Jurkat, Clone E6-1 (cell line): ENCODE measurements at places on chromosomes 16 and 17.
A peak's percentile ranks its signal among the peaks of the same experiment; 100 is the strongest.

GRCh38 chr17:280216-280615 lies 72.4 kb downstream of the RPH3AL start:
- DNase-seq = no peak

GRCh38 chr16:53886482-53887378 lies 182.8 kb downstream of the FTO start:
- no peak for DNase-seq

DNA sequence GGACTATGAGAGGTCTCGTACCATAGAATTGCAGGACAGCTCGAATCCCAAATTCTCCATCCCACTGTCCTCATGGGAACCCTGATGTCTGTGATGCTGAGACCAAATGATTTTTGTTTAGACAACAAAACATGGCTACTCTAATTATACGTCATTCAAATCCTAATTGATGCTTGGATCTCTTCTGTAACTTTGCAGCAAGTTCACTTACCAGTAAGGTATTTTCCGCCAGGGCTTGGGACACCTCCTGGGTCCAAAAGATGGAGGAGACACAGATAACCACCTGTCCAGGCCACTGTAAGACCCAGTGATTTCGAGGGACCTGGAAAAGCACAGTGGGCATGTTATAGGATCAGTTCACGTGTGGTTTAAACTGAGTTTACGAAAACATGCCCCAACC lies 92.8 kb downstream of the DNAH3 start:
- no peak for DNase-seq

DNA sequence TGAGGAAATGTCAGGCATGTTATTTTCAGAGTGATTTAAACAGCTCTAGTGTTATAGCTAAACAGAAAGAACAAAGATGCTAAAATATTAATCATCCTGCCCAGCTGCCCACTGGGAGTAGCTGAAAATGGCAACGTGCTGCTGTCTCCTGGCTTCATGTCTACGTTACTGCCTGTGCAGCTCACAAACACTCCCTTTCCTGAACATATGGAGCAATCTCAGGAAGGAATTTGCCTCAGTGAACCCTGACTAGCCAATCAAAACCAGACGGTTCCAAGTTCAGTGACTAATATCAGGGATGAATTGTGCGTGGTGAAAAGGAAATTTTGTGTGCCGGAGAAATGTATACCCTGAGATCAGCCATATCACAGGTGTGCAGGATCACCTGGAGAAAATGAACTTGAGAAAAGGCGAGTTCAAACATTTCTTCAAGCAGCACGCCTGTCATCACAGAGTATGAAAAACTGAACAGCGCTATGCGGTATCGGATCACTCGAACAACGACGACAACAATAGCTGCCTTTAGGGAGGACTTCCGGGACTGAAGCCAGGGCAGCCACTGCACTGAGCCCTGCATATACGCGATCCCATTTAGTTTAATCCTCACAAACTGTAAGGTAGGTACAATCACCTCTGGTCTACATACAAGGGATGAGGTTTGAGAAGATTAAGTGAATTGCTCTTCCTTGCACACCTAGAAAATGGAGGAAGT lies 110.3 kb downstream of the STX8 start:
- no peak for DNase-seq

- DNase-seq = no peak
These were observed 26.7 kb downstream of the VAC14 start for GRCh38 chr16:70774261-70774660.

- no peak for DNase-seq
These were observed 6.5 kb upstream of the OR2C1 start for GRCh38 chr16:3349175-3349574.

- DNase-seq = no peak
These were observed 230.4 kb downstream of the C16orf78 start for GRCh38 chr16:49603956-49604355.

DNA sequence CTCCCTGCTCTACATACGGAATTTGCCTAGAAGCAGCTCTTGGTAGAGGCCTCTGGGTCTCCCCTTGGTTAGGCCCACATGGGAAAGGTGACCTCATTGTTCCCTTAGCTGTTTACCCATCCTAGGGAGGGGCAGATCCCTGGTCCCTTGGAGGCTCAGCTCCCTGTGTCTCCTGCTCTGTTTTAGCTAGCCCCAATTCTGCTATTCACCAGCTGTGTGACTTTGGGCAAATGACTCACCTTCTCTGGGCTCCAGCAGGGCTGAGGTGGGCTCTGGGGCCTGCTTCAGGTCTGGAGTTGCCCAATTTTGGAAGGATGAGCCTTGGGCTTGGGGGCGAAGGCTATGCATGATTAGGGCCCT lies 3.9 kb downstream of the ABCC3 start:
- DNase-seq = no peak

- no peak for DNase-seq
These were observed 37.5 kb downstream of the ERCC4 start for GRCh38 chr16:13957197-13958078.

DNA sequence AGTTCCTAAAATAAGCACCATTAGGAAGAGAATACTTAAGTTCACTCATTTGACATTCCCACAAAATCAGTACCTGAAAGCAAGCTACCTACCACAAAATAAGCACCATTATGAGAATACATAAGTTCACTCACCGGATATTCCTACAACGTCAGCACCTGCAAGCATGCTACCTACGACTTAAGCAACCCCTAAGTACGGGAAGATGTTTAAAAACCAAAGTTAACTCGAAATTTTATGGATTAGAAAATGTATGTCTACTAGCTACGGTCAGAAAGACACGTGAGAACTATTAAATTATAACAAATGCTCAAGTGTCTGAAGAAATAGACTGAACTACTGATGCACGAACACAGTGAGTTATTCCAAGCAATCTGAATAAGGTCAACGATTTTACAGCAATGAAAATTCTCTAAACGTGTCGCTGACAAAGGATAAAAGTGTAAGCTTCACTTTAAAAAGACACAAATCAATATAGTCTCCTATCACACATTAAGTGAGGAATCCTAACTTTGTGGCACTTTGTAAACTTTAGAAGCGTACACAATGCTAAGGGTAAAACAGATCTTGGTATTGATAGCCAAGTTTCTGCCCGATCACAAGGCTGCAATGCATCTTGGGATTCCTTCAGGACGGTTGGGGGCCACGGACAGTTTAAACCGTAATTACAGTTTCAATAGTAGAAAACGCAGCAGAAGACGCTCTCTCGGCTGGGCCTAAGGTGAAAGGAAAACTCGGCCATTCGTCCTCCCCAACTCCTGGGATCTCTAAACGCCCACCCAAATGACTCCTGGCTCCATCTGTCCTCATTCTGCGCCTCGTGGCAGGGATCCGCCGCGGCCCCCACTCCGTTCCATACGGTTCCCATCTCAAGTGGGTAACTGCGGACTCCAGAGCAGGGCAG lies 1.3 kb downstream of the GSPT1 start:
- peak; percentile 28 for DNase-seq

DNA sequence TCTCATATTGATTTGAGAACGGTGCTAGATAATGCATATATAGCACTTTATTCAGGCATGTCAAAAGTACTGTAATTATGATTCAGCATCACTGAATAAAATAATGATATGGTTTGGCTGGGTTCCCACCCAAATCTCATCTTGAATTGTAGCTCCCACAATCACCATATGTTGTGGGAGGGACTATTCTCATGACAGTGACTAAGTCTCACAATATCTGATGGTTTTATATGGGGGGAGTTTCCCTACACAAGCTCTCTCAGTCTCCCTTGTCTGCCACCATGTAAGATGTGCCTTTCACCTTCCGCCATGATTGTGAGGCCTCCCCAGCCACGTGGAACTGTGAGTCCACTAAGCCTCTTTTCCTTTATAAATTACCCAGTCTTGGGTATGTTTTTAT lies 25.6 kb upstream of the LONP2 start:
- DNase-seq = no peak

GRCh38 chr17:50918933-50919296 lies 52.8 kb upstream of the TOB1 start:
- no peak for DNase-seq

DNA sequence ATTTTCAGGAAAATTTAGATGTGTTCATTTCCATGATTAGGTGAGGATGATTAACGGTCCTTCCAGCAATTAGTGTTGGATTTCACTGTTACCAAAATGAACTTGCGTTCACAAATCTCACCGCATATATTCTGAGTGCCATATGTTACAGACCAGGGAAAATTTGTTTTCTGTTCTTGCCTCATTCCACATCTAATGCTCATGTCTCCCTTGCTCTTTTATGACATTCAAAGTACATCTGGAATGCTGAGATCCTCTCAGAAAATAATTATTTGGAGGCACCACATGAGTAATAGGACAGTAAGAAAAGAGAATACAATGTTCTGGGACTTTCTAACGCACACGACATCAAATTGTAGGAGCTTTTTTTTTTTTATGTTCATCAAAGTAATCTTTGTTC lies 406.5 kb downstream of the SHISA9 start:
- no peak for DNase-seq

DNA sequence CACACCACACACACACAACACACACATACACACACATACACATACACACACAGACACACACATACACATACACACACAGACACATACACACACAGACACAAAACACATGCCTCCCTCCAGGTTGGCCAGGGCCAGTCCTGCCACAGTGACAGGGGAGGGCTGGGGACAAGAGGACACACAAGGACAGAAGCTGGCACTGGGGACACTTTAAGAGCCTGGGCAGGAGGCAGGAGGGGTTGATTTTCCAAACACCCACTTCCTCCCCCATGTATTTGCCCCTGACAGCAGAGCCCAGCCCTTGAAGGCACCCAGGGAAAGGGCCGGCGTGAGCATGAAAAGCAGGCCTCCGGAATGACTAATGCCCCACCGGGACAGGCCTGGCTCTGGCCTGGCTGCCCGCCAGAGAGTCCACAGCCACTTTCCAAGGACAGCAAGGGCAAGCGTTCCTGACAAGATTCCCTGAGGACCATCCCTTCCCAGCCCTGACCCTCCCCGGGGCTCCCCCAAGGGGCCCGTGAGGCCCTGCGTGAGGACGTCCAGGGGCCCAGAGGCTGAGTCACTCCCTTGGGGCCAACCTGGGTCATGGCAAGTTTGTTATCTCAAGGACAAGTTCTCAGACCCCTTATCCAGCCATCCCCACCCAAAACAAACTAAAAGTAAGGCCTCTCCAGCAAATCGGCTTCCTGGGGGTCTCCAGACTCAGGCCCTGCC lies 235.6 kb downstream of the ZNF423 start:
- no peak for DNase-seq

DNA sequence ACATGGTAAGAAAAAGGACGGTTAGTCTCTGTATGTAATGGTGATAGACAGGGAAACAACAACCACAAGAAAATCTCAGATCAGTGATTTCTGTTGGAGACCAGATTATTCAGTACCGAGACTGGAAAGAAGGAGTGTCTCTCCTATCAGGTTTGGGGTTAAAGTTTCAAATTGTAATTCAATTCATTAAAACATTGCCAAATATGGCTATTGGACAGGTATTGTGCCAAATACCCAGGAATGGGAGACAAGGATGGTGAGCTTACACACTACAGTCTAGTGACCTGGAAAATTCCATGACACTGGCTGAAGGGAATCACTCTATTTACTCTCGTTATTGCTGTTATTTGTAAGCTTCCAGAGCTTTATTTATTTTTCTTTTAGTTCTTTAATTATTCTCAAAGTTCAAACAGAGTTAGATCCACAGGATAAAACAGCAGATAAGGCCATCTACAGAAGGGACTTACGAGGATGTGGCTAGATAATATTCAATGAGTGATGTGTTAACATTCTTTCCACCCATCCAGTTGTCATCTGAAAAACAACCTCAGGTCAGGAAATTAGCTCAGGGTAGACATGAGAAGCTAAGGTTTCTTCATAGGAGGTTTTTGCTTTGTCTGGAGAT lies 25.1 kb upstream of the MMD start:
- peak; percentile 44 for DNase-seq
